Forelimb muscle (tissue), 1 donor: ENCODE measurements at places on chromosomes 3 and 15. TPM values are rescaled to one million over a fixed set of nuclear protein-coding genes. Genes with fewer than 3 reads are reported as not detected.

MANF gene
- polyA plus RNA-seq, result 54.3 TPM

TIMP4 gene
- 2.2 TPM for polyA plus RNA-seq

RARB gene
- polyA plus RNA-seq, result 10.5 TPM

LRTM1 gene
- polyA plus RNA-seq, result 114 TPM

ARPP21 gene
- polyA plus RNA-seq, result 219 TPM

MESP1 gene
- 0.85 TPM for polyA plus RNA-seq

GOLGA6L2 gene
- polyA plus RNA-seq, result not detected

GNAT1 gene
- not detected for polyA plus RNA-seq

ITPKA gene
- 0.51 TPM for polyA plus RNA-seq

STAB1 gene
- 37.3 TPM for polyA plus RNA-seq

BSN gene
- polyA plus RNA-seq, result 1.2 TPM

ITIH3 gene
- polyA plus RNA-seq, result 1.2 TPM

SMCO1 gene
- polyA plus RNA-seq, result 2.2 TPM

RTP1 gene
- not detected for polyA plus RNA-seq

GRCh38 chr15:65395567-65396202 is 17.9 kb upstream of the IGDCC3 start:
- no peak for DNase-seq

GRCh38 chr3:195291121-195291520 is 20.2 kb upstream of the XXYLT1 start:
- DNase-seq, result no peak

- no peak for DNase-seq
These were observed 1596.6 kb downstream of the SI start for GRCh38 chr3:163481738-163482137.

GRCh38 chr15:60840703-60841411 is 361.9 kb upstream of the ICE2 start:
- DNase-seq, result no peak

DNA sequence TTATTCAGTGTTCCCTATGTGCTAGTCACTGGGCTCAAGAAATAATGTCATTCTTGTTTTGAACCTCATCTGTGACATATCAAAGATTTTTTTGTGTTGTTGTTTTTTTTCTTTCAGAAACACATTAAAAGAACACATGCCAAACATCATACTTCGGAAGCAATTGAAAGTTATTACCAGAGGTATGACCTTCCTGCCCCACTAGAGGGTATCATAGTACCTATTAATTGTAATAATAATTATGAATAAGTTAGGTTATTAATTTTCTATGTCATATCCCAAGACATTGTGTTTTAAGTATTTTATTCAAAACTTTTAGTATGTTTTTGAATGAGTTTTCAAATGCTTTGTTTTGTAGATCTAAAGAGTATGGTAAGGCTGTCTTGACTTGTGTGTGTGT is 65.7 kb downstream of the CDIN1 start:
- no peak for DNase-seq

DNA sequence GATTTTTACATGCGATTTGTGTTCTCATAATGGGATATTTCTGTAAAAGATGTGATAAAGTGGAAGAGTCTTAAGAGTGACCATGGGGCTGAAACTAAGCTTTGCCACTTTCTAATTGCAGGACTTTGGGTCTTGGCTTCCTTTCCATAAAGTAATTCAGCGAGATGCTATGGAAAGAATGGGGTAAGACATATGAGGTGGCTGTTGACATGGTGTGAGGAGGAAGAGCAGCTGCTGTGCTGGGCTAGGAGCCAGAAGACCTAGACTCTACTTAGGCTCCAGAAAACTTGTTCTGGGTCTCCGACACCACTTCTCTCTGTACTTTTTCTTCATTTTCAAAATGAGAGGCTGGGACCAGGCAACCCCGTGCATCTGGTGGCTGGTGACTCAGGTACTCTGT is 654.5 kb upstream of the CFAP20DC start:
- DNase-seq, result no peak

GRCh38 chr15:78304216-78305066 is 5.0 kb upstream of the SKIC8 start:
- DNase-seq, result no peak

- no peak for DNase-seq
These were observed 276.6 kb downstream of the UACA start for GRCh38 chr15:70486451-70487386.

DNA sequence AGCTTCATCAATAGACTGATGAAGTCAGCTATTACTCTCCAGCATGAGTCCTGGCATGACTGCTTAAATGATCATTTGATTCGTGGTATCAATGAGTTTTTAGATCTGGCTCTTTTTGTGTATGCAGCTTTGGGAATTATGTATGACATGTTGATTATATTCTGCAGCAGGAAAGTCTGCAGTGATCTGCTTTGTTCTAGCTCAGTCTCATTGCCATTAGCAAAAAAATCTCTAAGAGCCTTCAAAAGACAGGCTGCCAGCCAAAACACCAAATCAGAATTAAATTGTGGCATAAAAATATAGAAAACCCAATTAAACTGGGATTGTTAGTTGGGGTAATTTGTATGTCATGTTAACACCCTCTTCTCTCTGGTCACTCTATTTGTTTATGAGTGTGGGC is 1021.0 kb upstream of the SEMA6D start:
- no peak for DNase-seq

- DNase-seq, result no peak
These were observed 253.2 kb upstream of the UBE2E1 start for GRCh38 chr3:23552506-23552905.

DNA sequence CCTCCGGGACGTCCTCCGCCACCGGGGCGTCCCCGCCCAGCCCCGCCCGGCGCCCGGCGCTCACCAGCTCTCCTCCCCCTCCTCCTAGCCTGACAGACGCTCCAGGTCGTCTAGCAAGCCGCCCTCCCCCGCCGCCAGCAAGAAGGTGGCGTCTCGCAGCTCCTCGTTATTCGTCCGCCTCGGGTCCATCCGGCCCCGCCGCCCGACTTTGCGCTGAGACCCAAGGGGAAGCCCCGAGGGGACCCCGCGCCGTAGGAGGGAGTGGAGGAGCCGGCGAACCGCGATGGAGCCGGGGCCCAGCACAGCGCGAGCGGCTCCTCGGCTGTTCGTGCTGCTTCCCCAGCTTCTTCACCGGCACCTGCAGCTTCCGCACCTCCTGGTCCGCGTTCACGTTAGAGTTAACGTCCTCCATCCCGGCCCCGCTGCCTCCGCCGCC is 26.3 kb upstream of the MTHFS start:
- DNase-seq, result no peak

DNA sequence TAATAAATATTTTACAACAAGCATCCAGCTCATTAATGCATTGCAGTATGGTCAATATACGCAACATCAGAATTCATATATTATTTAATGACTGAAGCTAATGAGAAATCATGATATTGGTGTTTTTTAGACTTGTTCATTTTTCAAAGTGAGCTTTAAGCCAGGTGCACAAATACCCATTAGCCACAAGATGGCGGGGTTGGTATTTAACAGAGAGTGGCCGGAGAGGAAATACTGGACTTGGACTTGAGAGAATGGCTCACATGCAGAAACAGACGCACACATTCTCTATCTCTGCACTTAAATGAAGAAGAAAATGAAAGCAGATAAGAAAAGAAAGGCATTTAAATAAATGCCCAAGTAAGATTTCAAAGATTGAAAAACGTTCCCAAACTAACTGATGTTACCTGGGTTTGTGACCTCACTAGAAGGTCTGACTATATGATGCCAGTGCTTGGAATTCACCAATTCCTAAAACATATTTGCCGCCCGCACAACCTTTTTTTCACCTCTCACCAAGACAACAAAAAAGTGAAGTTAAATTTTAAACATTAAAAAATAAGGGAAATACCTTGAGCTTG is 21.2 kb upstream of the CRBN start:
- peak; percentile 56 for DNase-seq

DNA sequence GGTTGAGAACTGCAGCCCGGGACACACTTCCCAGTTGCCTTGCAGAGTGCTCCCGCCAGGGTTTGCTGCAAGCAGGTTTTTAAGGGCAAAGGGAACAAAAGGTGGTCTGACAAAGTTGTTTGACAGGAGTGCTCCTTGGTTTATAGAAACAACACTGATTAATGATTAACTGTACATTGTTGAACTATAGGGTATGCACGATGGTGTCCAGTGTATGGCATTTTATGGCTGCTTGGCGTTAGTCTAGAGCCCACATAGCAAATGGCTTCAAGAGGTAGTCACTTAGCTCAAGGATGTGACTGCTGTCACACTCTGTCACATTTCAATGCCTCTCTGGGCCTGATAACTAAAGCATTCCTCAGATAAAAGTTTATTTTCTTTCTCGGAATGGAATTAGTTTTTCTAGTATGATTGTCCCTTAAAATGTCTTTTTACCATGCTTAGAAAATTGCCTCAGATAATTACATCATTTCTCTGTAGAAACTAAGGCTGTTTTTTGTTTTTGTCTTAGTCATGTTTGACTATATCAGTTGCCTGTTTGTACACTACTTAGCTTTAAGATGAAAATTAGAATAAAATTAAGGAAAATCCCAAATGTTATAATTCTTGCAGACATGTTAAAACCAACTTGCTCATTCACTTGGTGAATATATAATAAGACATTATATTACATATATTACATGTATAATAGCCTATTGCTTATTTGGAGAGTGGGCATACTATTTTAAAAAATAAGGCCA is 61.3 kb upstream of the GATM start:
- no peak for DNase-seq

DNA sequence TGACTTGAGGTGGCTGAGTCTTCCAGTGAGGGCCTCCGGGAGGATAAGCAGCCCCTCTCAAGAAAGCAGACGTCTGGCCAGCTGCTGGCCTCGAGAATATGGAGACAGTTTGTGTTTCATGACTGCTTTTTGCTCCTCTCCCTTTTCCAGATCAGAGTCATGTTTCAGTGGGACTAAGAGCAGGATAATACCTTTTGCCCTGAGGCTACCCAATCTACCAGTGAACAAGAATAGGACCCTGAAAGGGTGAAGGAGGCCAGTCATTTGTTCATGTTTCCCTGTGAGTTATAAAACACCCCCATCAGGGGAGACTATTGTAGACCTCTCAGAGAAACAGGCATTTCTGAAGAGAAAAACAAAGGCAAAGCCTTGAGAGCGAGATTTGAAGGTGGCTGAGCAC is 137.4 kb downstream of the RYR3 start:
- no peak for DNase-seq

DNA sequence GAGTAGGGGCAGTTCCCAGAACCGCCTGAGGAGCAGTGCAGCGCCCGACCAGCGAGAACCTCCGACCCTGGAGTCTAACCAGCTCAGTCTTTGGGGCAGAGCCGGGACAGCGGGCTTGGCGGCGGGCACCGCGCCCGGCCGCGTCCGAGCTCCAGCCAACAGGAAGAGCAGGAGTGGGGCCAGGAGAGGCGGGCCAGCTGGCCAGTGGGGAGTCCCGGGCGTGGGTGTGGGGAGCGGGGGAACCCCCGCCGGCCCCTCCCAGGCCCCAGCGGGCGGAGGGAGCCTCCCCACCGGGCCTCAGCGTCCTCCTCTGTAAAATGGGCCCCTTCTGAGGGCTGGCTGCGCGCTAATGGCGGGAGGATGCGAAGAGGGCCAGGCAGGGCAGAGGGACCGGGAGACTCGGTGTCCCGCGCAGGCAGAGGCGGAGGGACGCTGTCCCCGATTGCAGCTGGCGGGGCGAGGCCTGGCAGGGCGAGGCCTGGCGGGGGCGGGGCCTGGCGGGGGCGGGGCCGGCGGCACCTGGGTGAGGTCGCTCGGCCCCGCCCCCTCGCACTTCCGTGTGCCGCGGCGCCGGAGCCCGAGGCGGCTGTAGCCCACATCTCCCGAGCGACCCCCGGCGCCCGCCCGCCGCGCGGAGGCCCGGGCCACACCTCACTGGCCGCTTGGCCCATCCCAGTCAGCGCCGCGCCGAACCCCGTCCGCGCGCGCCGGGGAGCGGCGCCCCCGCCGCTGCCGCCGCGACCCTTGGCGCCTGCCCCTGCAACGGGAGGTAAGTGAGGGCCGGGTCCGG is at the start of gene PRKCD:
Gene PRKCD, plus strand, starts transcription at position 550 of the 790 bp plus-strand sequence. CDS start 17,214 bp downstream, outside the sequence.
- DNase-seq, result no peak

DNA sequence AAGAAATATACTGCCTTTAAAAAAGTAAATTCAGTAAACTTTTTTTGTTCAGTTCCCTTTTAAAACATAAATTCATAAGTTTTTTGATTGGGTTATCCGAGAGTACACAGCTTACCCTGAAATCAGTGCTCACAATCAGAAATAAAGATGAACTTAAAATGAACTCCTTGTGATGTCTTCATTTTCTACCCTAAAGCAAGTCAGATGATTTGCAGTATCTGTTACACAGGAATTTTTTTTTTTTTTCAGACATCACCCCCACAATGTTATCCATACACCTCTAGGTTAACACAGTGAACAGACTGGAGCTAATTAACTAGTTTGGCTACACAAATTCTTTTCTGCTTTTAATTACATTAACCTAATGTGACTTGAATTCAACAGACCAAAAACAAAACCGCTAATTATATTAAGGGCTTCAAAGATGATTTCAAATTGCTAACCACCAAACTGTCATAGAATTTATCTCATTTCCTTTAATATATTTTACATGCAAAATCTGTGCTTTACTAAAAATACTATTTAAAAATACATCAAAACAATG is 1042.0 kb downstream of the ROBO1 start:
- DNase-seq, result no peak

- no peak for DNase-seq
These were observed 22.9 kb downstream of the BBX start for GRCh38 chr3:107545680-107546120.

- DNase-seq, result no peak
These were observed 7.9 kb downstream of the ALAS1 start for GRCh38 chr3:52205727-52206372.

GRCh38 chr3:183227586-183227985 is 25.5 kb upstream of the B3GNT5 start:
- no peak for DNase-seq

- DNase-seq, result no peak
These were observed 74.2 kb upstream of the SATB1 start for GRCh38 chr3:18499301-18499700.

GRCh38 chr15:40155270-40155910 is 5.5 kb upstream of the BUB1B start:
- no peak for DNase-seq

- no peak for DNase-seq
These were observed 378.1 kb downstream of the GABRB3 start for GRCh38 chr15:26394801-26395200.

GRCh38 chr3:137460944-137461343 is 303.2 kb upstream of the SOX14 start:
- no peak for DNase-seq

- no peak for DNase-seq
These were observed 7.6 kb upstream of the GATA2 start for GRCh38 chr3:128500556-128500955.

DNA sequence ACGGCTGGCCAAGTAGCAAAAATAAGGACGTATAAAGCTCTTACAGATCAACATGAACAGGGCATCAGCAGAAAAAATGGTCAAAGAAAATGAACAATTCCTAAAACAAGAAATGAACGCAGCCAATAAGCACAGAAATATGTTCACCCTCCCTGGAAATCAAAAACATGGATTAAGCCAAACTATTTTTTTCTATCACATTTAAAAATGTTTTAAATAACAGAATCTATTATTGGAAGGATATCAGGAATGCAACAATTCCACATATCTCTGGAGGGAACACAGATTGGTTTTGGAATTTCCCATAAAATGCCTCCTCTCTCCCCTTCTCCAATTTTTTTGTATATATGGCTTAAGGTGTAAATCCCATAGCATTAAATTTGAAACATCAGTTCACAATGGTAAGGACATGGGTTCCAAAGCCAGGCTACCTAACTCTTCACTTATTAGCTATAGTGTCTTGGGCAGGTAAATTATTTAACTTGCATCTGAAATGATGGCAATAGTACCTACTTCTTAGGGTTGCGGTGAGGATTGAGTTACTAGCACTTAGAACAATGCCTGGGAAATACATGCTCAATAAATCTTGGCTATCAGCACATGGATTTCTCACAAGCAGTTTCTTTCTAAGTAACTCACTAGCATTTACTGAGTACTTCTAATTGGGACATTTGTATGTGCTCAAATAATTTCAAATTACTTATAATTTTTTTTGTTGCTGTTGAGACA is 10.1 kb downstream of the UACA start:
- no peak for DNase-seq
